Gastrocnemius medialis (tissue), 4 donors: ENCODE measurements at places on chromosomes 2 and 18. TPM values are rescaled to one million over a fixed set of nuclear protein-coding genes. Genes with fewer than 3 reads are reported as not detected.

DNA sequence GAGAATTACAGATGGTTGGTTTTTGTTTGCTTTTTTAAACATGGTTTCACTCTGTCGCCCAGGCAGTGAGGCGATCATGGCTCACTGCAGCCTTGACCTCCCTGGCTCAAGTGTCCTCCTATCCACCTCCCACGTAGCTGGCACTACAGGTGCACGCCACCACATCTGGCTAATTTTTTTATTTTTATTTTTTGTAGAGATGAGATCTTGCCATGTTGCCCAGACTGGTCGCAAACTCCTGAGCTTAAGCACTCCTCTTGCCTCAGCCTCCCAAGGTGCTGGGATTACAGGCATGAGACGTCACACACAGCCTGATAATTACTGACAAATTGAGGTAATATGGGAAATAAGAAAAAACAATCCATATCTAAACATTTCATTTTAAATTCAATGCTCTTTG lies 110.5 kb upstream of the ZSWIM2 start:
- DNase-seq = no peak
- no peaks in the 10 kb centered on the region for H3K4me1 ChIP-seq
- no peaks in the 10 kb centered on the region for H3K27me3 ChIP-seq
- no peaks in the 10 kb centered on the region for H3K36me3 ChIP-seq
- no peak overlapping the region for H3K27ac ChIP-seq

DNA sequence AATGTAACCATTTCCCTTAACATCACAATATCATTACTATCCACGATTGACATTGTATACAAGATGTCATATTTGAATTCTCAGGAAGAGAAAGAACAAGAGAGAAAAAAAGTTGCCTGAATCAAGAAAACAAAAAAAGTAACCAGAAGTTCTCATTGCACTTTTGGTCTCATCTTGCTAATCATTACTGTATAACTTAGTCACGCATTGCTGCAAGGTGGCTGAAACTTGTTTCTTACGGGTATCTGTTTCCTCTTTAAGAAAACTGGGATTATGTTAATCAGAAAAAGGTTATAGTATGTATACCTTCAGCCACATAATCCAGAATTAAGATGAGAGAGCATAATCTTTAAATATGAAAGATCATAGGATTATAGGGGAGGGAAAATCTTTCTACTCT lies 639.7 kb upstream of the SYT4 start:
- no peaks in the 10 kb centered on the region for H3K27me3 ChIP-seq
- no peak overlapping the region for H3K27ac ChIP-seq
- no peak overlapping the region for H3K4me3 ChIP-seq
- H3K36me3 ChIP-seq = no peaks in the 10 kb centered on the region

GRCh38 chr2:110946902-110947301 lies 173.8 kb upstream of the BCL2L11 start:
- no peaks in the 10 kb centered on the region for H3K27me3 ChIP-seq
- H3K4me3 ChIP-seq = no peak overlapping the region
- peaks cover 23% of the 10 kb centered on the region for H3K4me1 ChIP-seq

- H3K4me3 ChIP-seq = no peak overlapping the region
- H3K4me1 ChIP-seq = no peaks in the 10 kb centered on the region
- no peaks in the 10 kb centered on the region for H3K27me3 ChIP-seq
Measured at GRCh38 chr2:210226223-210226622, 976 bp upstream of the ACADL start.

ABCG5 gene
- total RNA-seq = not detected

DES gene
- total RNA-seq = 25,925 TPM

DNA sequence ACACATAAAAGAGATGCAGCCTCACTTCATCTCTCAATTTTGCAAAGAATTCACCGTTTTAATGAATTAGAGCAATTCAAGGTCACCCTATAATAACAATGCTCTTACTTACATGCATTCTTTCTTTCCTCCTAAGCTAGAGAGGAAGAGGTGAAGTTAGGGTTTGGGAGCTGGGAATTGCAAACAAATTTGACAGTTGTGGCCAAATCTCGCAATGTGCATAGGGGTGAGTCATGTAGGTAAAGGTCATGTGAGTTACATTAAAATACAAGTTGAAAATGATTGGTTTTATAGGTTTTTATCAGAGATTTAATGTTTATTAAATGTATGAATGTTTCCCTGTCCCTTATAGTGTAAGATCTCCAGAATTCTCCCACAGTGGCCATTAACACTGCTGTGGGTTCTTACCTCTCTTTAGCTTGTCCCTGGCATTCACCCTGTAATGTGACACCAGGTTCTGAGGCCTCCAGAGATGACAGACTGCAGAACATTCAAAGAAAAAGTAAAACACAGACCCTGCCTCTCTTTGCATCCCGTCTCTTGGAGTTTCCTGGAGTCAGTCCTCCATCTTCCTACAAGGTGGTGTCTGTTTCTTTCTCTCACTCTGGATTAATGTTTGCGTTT lies 53.7 kb upstream of the LGALSL start:
- DNase-seq = no peak
- H3K4me3 ChIP-seq = no peak overlapping the region
- H3K27ac ChIP-seq = peak overlapping the region; percentile 35

NEURL3 gene
- total RNA-seq = not detected

DNA sequence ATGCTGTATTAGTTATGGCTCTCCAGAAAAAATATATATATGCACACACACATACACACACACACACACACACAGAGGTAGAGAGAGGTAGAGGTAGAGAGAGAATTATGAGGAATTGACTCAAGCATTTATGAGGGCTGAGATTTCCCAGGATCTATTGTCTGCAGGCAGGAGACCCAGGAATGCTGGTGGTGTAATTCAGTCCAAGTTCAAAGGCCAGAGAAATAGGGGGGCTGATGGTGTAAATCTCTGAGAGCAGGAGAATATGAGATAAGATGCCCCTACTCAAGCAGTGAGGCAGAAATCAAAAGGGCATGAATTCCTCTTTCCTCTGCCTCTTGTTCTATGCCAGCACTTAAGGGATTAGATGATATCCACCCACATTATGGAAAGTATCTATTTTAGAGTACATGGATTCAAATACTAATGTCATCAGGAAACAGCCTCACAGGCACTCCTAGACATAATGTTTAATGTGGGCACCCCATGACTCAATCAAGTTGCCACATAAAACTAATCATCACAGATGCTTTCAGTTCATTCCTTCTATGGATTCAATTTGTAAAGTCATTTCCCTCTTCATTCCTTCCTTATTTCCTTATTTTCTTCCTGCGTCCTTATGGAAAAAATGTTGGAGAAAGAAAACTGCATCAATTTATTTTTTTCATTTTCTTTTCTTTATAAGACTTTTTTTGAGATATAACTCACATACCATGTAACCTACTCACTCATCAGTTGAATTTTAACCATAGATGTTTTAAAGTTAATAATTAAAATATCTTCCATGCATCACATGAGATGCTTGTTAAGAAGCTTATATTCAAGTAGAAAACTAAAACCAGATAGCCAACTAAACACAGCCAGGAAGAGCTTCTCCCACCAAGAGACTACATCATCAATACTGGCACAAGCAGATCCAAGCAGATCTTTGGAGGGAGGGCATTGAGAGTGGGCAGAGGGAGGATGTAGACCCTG lies 406.2 kb downstream of the MBD2 start:
- H3K27me3 ChIP-seq = no peaks in the 10 kb centered on the region
- H3K4me3 ChIP-seq = no peak overlapping the region
- no peaks in the 10 kb centered on the region for H3K4me1 ChIP-seq
- no peaks in the 10 kb centered on the region for H3K36me3 ChIP-seq

- no peak overlapping the region for H3K4me3 ChIP-seq
- no peaks in the 10 kb centered on the region for H3K4me1 ChIP-seq
- H3K36me3 ChIP-seq = no peaks in the 10 kb centered on the region
Measured at GRCh38 chr2:128451084-128452023, 132.7 kb upstream of the HS6ST1 start.

POMC gene
- total RNA-seq = 3.1 TPM

TBR1 gene
- not detected for total RNA-seq

- DNase-seq = no peak
- no peaks in the 10 kb centered on the region for H3K36me3 ChIP-seq
- no peaks in the 10 kb centered on the region for H3K4me1 ChIP-seq
- H3K27ac ChIP-seq = no peak overlapping the region
- H3K27me3 ChIP-seq = no peaks in the 10 kb centered on the region
Measured at GRCh38 chr18:5142131-5142530, 54.9 kb downstream of the AKAIN1 start.

GRCh38 chr2:159192371-159192918 lies 94.1 kb downstream of the WDSUB1 start:
- no peaks in the 10 kb centered on the region for H3K27me3 ChIP-seq
- H3K27ac ChIP-seq = no peak overlapping the region
- no peak overlapping the region for H3K4me3 ChIP-seq
- H3K36me3 ChIP-seq = no peaks in the 10 kb centered on the region
- DNase-seq = no peak

TMEFF2 gene
- total RNA-seq = 0.20 TPM

GRCh38 chr2:69138793-69139459 lies 125.9 kb downstream of the ANTXR1 start:
- no peaks in the 10 kb centered on the region for H3K36me3 ChIP-seq
- no peak overlapping the region for H3K4me3 ChIP-seq
- DNase-seq = no peak
- peaks cover 5% of the 10 kb centered on the region for H3K4me1 ChIP-seq
- no peaks in the 10 kb centered on the region for H3K27me3 ChIP-seq
- no peak overlapping the region for H3K27ac ChIP-seq

HAAO gene
- total RNA-seq = 2.5 TPM

IGFBP5 gene
- total RNA-seq = 412 TPM

- H3K27ac ChIP-seq = no peak overlapping the region
- no peaks in the 10 kb centered on the region for H3K4me1 ChIP-seq
- no peak for DNase-seq
- no peak overlapping the region for H3K4me3 ChIP-seq
Measured at GRCh38 chr2:31504311-31504710, 76.4 kb downstream of the SRD5A2 start.

- no peak overlapping the region for H3K4me3 ChIP-seq
- no peak for DNase-seq
- H3K27ac ChIP-seq = no peak overlapping the region
Measured at GRCh38 chr18:48787203-48788151, 163.3 kb downstream of the SMAD7 start.

TMEM169 gene
- not detected for total RNA-seq

GRCh38 chr18:31040686-31041270 lies 1.8 kb downstream of the DSC3 start:
- no peak for DNase-seq
- H3K27ac ChIP-seq = no peak overlapping the region
- H3K27me3 ChIP-seq = peaks cover 39% of the 10 kb centered on the region
- H3K4me1 ChIP-seq = no peaks in the 10 kb centered on the region
- H3K36me3 ChIP-seq = no peaks in the 10 kb centered on the region

DNA sequence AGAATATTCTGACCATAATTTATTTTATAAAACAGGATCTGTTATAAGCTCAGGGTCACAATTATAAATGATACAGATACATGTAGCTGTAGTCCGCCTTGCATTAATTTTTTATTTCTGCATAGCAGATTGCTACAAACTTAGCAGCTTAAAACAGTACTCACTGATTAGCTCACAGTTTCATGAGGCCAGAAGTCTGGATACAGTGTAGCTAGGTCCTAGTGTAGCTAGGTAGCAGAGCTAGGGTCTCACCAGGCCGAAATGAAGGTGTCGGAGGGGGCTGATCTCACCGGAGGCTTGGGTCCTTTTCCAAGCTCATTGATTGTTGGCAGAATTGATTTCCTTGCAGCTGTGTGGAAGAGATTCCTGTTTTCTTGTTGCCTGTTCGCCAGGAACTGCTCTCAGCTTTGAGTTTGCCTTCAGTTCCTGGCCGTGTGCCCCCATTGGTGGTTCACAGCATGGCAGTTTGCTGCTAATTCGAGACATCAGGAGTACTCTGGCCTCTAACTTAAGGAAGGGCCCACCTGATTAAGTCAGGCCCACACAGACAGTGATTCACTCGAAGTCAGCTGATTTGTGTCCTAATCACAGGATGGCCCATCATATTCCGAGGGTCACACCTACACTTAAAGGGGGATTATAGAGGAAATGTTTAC lies 18.4 kb downstream of the NAPG start:
- H3K4me3 ChIP-seq = no peak overlapping the region
- peaks cover 6% of the 10 kb centered on the region for H3K36me3 ChIP-seq
- no peaks in the 10 kb centered on the region for H3K27me3 ChIP-seq
- H3K4me1 ChIP-seq = no peaks in the 10 kb centered on the region
- no peak overlapping the region for H3K27ac ChIP-seq
- DNase-seq = no peak

DNA sequence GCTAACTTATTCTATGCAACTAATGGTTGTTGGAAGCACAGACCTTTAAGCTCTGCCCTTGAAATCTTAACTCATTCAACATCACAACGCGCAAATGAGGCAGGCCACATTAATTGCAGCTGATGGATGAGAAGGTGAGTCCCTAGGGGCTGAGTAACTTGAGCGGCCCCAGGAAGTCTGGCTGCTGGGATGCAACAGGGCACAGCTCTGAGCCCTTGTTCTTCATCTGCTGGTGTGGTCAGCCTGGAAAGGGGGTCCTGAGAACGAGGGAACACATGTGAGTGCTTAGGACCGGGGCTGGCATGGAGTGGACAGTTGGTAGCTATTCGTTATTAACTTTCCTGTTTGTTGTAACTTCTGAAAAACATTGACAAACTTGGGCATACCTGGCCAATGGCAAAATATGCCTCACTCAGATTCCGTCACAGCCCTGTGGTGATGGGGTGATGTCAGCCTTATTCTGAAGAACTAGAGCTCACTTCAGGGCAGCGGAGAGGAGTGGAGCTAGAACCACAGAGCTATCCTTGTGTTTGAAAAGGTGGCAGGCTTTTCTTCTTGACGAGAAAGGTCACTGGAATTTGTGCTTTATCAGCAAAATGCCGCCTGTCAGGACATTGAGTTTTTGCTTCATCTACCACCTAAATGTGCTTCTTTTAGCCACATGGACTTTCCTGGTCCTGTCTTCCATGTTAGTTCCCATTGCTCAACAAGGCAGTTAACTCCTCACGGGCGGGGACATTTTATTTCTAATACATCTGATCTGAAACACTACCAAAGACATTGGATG lies 145.9 kb upstream of the FHL2 start:
- H3K27me3 ChIP-seq = no peaks in the 10 kb centered on the region
- no peaks in the 10 kb centered on the region for H3K36me3 ChIP-seq

GRCh38 chr2:139737659-139738058 lies 957.5 kb upstream of the NXPH2 start:
- no peaks in the 10 kb centered on the region for H3K36me3 ChIP-seq
- H3K27ac ChIP-seq = no peak overlapping the region
- H3K27me3 ChIP-seq = no peaks in the 10 kb centered on the region
- DNase-seq = no peak

DNA sequence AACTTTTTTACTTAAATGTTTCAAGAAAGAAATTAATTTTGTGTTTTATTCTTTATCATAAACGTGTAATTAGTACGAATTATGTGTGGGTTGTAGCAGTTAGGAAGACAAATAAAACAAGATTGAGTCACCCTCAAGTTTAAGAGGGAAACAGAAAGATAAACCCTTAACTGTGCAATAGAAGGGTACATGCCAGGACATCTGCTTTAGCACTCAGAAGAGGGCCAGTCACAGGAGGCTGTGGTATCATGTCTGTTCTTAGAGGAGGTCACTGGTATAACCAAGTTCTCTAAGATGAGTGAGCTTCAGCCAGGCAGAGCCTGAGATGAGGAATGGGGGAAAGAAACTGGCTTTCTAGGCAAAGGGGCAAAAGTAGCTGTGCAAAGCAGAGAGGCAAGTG lies 42.4 kb upstream of the GRHL1 start:
- no peaks in the 10 kb centered on the region for H3K4me1 ChIP-seq
- no peak overlapping the region for H3K27ac ChIP-seq
- no peaks in the 10 kb centered on the region for H3K27me3 ChIP-seq
- H3K4me3 ChIP-seq = no peak overlapping the region
- no peak for DNase-seq

GRCh38 chr2:165674780-165675179 lies 119.3 kb downstream of the GALNT3 start:
- no peaks in the 10 kb centered on the region for H3K27me3 ChIP-seq
- no peak for DNase-seq
- no peak overlapping the region for H3K4me3 ChIP-seq
- H3K27ac ChIP-seq = no peak overlapping the region

MAP2 gene
- 1.8 TPM for total RNA-seq
